ENCODE measurements at places on chromosomes 16 and 17.

- DNase-seq: no peak
These were observed 503 bp downstream of the DHX58 start for GRCh38 chr17:42111871-42112551.

DNA sequence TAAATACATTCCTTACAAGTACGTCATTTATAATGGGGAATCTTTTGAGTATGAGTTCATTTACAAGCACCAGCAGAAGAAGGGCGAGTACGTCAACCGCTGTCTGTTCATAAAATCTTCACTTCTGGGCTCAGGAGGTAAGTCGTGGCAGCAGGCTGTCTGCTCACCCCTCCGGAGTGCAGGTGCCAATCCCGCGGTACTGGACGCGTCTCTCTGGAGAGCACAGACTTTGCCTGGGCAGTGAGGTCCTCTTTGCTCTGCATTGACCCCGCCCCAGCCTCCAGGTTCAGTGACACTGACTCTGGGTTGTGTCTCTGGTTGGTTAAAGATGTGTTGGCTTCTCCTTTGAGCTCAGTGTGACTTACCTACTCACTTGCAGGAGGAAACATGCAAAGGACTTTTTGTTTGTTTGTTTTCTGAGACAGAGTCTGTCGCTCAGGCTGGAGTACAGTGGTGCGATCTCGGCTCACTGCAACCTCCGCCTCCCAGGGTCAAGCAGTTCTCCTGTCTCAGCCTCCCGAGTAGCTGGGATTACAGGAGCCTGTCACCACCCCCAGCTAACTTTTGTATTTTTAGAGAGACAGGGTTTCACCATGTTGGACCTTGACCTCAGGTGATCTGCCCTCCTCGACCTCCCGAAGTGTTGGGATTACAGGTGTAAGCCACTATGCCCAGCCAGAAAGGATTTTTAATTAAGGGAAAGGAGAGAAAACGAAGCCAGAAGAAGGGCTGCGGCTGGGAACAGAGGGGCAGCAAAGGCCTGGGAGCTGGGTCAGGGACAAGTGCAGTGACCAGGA is 31.2 kb downstream of the RNF213 start:
- no peak for DNase-seq

DNA sequence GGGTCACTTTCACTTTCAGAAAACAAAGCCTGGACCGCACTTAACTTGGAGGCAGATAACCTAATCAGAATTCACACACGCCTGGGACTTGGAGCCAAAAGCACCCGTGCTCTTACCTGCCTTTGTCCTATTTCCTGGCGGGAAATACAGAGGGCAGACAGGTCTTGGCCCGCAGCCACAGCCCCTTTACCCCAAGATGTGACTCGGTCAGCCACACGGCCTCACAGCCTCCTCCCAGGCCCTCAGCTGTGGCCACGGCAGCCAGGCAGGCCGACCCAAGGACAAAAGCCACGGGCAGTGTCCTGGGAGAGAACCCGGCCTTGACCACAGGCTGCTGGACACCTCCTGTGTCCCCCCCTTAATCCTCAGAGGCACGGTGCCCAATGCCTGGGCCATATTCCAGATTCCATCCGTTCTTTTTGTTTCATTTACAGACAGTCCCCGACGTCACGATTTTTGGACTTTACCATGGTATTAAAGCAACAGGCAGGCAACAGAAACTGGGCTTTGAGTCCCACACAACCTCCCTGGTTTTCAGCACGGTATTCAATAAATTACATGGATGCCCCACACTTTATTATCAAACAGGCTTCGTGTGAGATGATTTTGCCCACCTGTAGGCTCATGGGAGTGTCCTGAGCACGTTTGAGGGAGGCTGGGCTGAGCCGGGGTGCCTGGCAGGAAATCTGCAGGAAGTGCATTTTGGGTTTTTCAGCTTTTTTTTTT is 30.1 kb upstream of the GAA start:
- DNase-seq: no peak

DNA sequence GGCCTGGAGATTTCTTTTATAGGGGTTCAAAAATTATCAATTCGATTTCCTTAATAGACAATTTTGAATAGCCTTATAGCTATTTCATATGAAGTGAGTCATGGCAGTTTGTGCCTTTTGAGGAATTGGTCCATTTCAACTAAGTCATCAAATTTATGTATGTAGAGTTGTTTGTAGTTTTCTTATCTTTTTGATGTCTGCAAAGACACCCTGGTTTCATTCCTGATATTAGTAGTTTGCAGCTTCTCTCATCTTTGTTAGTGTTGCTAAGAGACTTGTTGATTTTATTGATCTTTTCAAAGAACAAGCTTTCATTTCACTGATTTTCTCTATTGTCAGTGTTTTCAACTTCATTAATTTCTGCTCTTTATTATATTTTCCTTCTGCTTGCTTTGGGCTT is 44.2 kb downstream of the N4BP1 start:
- DNase-seq: no peak

- DNase-seq: peak; percentile 54
These were observed 44.0 kb downstream of the SREBF1 start for GRCh38 chr17:17792551-17793377.

DNA sequence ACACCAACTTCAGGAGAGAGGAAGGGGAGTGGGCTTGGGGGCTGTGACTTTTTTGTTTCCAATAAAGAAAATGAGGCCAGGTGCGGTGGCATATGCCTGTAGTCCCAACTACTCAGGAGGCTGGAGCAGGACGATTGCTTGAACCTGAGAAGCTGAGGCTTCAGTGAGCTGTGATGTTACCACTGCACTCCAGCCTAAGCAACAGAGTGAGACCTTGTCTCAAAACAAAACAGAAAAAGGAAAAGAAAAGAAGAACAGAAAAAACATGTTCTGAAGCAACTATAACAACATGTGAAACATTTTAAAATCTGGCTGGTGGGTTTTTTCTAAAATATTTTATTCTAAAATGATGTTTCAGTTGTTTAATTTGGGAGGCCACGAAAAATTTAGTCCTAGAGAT is 554.0 kb upstream of the ZFHX3 start:
- DNase-seq: no peak

DNA sequence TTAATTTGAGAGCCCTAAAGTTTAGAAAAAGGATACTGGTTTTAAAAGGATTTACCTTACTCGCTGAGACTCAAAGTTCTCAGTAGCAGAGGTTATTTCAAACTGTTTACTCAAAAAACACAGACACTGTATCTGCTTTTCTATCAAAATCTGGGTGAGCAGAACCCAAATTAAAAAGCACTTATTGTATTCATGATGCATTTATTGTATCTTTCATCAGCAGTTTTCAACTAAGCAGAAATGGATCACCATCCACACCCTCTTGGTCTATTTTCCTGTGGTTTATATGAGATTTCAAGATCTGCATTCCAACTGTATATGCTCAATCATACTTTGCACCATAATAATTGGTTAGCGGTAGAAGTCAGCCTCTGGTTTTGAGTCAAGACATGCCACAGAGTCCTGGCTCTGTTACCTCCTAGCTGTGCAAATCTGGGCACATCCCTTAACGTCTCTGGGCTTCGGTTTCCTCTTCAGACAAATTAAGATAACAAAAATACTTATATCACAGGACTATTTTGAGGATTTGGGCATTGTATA is 109.5 kb downstream of the ASIC2 start:
- no peak for DNase-seq
